ENCODE measurements at places on chromosomes 13 and 19.

DNA sequence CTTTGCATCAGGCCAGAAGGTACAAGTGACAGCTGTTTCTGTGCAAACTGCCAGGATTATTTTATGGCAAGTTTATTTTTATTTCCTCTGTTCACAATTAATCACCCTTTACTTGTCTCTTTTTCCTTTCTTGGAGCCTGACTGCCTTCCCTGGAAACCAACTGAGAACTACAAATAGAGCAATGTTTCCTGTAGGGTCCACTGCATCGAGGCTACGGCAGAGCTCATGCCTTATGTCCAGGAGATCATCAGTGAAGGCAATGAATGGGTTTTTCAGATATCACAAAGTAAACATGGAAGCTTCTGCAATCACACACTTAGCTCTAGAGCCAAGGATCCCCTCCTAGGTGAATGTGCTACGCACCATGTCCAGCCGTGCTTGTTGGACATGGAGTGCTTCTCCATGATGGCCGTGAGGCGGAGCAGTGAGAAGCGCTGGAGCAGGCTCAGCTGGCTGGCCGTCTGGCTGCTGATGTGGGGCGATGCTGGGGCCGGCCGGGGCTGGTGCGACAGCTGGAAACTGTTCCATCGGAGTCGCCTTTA is 110.9 kb downstream of the KL start:
- DNase-seq = no peak

DNA sequence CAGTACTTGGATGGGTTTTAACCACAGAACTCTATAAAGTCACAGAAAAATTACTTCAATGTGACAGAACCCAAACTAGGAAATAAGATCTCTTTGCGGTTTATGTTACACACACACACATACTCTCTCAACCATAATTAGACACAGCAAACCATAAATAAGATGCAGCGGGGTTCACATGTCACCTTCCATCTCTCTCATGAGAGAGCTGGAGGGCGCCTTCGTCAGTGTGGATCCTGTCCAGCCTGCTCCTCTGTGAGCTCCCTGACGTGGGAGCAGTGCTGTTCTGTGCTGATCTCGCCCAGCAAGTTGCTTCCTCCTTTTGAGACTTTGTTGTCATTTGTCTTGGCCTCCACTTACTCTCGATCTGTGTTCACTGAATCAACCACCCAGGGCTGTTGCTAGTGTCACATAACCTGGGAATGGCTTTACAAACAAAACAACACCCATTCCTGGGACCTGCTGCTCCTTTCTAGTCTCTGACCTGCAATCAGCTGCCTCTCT is 204.9 kb upstream of the KL start:
- DNase-seq = no peak

DNA sequence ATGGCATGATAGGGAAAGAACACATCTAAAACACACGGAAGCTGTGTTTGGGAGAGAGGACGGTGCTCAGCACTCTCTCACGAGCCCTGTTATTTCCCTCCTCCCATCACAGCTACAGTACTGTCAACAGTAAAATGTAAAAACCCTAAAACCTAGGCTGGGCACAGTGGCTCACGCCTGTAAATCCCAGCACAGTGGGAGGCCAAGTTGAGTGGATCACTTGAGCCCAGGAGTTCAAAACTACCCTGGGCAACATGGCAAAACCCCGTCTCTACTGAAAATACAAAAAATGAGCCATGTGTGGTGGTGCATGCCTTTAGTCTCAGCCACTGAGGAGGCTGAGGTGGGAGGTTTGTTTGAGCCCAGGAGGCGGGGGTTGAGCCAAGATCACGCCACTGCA is 54.8 kb downstream of the FOXO1 start:
- no peak for DNase-seq

- no peak for DNase-seq
These were observed 7.2 kb upstream of the LILRB3 start for GRCh38 chr19:54230031-54230430.

GRCh38 chr19:3586127-3586626 is 899 bp downstream of the GIPC3 start:
- DNase-seq = no peak

DNA sequence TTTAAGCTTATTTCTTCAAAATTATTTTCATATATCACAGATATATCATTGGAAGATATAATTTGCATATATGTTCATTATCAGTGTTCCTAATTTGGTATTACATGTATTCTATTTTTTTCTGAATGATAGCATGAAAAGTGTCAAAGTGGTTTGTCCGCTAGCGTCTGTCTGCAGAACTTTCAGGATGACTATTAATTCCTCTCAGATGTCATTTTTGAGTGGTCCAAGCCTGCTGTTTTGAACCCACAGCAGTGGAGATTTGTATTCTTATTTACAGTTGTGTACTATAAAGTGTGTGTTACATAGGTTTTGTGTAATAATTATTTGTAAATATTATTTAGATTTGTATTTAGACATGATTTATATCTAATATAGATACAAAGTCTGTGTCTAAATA is 8.5 kb downstream of the UTP14C start:
- DNase-seq = no peak
